ENCODE measurements at places on chromosomes 11 and 22.

GRCh38 chr11:71996946-71997345, 1.8 kb upstream of the IL18BP start:
- no peak for DNase-seq

DNA sequence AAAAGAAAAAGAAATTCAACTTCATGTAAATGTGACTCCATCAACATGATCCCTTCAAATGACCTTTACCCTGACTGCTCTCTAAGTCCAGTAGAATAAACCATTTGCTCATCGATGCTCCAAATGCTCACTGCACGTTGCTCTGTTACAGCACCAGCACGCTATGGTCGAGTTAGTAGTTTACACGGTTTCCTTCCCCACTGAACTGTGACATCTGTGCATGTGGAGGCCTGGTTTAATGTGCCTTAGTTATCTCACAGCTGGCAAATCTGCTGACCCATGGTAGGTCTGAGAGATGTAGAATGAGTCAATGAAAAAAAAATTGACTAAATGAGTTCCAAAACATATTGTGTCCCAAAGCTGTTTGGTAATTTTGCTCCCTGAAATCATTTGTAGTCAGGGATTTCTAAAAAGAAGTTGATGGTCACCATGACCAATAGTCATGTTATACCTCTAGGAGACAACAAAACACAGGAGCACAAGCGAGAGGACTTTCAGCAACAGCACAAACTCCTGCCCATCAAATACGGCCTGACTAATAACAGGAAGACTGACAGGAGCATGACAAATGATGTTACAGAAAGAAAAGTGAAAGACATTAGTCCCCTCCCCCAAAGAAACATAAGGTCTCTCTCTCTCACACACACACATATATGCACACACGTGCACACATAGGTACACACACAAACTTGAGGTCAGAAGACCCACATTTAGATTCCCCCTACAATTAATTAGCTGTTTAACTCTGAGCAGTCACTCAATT, 624.5 kb downstream of the OPCML start:
- no peak for DNase-seq

DNA sequence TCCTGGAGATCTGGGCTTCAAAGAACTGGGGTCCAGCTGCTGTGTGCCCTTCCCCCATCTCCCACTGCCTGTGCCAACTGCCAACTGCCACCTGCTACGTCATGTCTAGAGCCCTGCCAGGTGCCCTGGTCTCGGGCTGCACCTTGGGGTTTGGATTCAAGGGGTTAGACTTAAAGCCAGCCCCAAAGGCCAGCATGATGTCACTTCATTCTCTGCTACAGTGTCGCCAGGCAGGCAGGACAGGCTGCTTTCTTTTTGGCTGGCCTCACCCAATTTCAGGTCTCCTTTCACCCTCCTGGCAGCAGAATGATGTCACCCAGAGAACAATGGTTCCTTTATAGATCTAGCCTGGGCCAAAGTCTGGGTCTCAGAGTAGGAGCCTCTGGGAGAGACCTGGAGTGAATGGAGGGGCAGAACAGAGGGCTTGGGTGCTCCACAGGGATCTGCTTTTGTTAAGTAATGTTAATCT, 79.5 kb upstream of the CRYBB3 start:
- no peak for DNase-seq

GRCh38 chr11:69267395-69267805, 26.6 kb upstream of the MYEOV start:
- no peak for DNase-seq

DNA sequence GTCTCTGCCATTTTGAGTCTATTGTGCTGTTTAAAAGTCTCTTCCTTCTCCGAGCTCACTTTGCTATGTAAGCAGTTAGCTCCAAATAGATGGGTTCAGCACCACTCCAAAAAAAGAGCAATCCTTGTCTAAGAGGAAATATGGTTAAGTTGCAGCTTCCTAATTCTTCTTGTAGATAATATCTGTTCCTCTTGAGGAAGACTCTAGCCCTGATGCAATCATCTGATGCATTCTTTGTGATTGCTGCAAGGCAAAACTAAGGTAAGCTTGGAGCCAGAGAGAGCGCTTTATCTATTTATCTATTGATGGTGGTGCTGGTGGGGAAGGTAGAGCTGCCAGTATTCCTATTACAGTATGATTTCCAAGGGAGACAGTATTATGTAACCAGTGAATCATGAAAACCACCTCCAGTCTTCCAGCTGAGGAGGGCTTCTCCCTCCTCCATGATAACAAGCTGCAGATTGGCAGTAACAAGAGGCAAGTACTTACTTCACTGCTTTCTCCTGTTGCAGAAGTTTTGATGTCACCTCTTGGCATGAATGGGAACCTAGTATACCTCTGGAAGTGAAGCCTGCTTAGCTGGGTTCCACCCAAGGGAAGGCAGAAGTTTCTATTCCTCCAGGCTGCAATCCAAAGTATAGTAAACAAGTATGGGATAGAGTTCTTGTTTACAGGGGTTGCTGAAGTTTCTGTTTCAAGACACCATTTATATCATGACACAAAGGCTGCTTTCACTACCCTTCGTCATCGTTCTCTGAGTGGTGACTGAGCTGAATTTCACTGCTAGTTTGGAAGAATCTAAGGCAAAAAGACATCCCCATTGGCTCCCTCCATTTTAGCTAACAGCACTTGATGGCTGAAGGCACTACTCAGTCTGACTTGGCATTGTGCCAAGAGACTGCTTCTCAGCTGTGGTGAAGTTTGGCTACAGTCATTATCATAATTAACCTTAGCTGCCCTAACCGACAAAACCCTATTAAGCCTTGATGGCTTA, 49.7 kb downstream of the FDX1 start:
- DNase-seq, result no peak

DNA sequence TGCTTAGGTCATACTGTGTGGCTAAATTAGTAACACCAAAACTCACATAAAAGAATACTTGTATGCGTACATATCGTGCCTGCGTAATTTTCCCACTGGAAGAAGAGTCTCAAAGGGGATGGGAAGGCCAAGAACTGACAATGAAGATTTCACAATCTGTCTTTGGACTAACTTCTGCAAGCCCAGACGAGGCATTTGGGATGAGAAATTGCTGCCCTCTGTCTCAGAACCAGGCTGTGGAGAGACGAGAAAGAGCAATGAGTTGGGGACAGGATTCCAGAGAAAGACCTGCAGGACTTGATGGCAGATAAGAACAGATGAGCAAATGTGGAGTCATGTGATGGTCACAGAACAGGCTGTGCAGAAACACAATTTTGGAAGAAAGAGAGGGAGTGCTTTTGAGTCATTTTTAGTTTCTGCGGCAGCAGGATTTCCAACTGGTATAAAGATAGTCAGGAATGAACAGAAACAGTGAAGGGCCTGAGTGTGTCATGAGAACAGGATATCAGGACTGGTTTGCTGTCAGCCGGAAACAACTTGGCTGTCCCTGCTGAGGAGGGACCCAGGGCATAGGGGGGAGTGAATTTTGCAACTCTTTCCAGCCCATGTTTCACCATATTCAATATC, 82.7 kb upstream of the CTSC start:
- no peak for DNase-seq

DNA sequence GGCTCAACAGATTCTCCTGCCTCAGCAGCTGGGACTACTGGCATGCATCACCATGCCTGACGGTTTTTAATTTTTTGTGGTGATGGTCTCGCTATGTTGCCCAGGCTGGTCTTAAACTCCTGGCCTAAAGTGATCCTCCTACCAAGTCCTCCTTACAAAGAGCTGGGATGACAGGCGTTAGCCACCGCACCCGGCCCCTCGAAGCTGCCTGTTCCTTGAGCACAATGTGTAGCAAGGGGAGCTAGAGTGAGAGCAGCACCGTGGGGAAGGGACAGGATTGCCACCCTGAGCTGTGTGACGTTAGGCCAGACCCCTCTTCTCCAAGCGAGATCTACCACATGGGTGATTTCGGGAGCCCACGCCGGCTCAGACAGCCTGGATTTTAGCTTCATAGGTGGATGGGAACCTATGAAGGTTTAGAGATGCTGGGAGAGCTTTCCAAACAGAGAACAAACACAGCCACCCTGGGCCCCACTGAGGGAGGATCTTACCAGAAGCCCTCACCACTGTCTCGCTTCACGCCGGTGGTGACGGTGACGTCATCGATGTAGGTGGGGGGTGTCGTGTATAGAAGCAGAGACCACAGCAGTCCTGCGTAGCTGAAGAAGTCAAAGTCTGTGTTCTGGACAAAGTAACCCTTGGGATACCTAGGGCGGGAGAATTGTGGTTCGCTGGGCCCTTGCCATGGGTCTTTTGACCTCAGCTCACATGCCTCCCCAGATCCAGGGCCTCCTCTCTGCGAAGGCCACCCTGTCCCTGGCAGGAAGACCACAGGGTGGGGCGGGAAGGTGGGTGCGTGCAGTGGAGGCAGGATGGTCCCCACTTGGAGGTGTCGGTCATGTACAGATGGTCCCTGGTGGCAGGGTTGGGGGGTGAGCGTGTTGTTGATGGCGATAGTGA, 23.1 kb downstream of the RGL4 start:
- no peak for DNase-seq
